Panc1 (cell line): ENCODE measurements at places on chromosomes 12 and 14.

- peak; percentile 15 for DNase-seq
Observed at GRCh38 chr12:83823386-83824045, 1089.1 kb downstream of the SLC6A15 start.

- no peak for DNase-seq
Observed at GRCh38 chr12:77377622-77378021, 312.3 kb upstream of the E2F7 start.

GRCh38 chr12:26197832-26198231 is 2.5 kb downstream of the SSPN start:
- no peak for DNase-seq

DNA sequence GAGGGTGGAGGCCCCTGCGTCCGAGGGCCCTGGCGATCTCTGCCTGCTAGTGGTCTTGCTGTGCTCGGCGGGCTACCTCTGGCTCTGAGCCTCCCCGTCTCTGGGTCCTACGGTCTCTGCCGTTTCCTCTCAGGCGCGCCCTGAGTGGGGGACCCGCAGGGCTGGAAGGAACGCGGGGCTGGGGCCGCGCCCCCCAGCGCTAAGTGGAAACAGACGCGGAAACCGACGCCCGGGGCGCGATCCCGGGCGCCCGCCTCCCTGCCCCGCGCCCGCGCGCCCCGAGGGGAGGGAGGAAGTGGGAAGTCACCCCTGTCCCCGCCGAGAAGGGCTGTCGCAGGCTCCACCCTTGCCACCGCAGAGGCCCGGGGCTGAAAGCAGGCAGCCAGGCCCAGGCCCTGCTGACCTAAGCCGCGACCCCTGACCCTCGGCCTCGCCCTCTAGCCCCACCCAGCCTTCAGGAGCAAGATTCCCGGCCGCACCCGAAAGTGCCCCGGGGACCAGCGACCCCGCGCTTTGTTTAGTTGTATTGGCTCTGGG is 831 bp downstream of the CRIP1 start:
- DNase-seq: no peak

DNA sequence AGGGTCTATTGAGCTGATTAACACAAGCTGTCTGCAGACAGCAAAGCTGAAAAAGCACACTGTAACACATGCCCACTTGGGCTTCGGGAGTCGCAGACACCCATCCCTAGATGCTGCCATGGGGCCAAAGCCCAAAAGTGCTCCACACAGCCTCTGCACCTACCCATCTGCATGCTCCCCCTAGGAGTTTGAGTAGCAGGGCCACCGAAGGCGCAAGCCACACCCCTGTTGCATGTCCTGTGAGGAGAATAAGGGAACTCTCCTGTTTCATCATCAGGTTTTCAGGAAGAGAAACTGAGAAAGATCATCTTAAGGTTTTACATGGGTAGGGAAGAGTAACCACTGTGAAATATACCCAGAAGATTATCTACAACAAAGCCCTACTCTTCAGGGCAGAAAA is 5.6 kb upstream of the ST8SIA1 start:
- DNase-seq: no peak

GRCh38 chr12:105204916-105205315 is 31.1 kb downstream of the APPL2 start:
- DNase-seq: no peak

DNA sequence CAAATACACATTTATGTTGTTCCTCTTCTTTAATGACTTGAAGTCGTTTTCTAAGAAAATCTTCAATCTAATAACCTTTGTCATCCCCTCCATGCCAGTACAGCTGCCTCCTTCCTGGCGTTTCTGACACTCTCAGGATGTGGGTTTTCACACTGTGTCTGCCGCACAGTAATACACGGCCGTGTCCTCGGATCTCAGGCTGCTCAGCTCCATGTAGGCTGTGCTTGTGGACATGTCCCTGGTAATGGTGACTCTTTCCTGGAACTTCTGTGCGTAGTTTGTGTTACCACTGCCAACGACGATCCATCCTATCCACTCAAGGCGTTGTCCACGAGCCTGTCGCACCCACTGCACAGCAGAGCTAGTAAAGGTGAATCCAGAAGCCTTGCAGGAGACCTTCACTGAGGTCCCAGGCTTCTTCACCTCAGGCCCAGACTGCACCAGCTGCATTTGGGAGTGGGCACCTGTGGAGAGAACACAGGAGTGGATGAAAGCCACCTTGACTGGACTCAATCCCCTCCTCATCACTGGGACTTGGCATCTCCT is 1095.9 kb downstream of the TMEM121 start:
- no peak for DNase-seq

GRCh38 chr12:115584156-115584555 is 693.3 kb downstream of the MED13L start:
- no peak for DNase-seq

DNA sequence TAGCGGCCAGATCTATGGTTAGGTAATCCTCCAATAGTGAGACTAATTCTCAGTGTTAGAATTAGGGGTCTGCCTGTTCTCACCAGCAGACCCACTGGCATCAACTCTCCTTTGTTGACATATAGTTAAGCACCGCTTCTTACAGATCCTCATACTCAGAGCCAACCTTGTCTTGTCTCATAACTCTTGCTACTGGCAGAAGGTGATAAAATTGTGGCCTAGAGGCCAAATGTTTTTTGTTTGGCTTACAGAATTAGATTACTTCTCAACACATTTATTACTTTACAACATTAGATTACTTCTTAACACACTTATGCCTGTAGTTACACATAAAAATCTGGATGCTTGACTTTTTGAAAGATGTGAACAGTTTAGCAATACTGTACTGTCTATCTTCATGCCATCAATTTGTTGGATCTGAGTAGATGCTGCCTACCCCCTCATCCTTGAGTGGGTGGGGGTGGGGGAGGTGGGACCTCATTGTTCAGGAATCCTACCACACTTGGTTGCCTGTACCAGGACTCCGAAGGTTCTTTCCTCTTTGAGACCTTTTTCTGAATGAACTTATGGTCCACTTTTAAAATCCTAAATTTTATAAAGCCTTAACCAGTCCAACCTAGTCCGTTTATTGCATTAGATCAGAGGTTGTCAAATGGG is 7.0 kb downstream of the MTHFD1 start:
- no peak for DNase-seq
